ENCODE measurements at places on chromosomes 5 and 9.

DNA sequence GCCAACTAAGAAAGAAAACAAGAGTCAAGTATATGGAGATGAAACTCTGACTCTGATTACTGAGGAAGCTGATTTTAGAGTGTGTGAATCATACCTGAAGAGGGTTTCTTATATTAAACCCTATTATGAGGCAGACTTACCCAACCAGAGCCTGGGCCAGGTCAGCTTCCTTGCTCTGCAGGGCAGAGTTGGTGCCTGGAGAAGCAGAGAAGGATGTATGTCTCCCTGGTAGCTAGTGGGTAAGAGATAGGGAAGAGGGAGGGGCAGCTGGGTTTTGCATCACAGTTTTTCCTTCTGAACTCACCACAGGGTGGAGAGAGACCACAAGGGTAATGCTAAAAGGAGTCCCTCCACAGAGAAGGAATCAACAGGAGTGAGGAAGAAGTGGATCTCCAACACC is 104.1 kb downstream of the CMYA5 start:
- DNase-seq: no peak

GRCh38 chr9:35703906-35704672 is 14.4 kb upstream of the TPM2 start:
- DNase-seq: no peak

DNA sequence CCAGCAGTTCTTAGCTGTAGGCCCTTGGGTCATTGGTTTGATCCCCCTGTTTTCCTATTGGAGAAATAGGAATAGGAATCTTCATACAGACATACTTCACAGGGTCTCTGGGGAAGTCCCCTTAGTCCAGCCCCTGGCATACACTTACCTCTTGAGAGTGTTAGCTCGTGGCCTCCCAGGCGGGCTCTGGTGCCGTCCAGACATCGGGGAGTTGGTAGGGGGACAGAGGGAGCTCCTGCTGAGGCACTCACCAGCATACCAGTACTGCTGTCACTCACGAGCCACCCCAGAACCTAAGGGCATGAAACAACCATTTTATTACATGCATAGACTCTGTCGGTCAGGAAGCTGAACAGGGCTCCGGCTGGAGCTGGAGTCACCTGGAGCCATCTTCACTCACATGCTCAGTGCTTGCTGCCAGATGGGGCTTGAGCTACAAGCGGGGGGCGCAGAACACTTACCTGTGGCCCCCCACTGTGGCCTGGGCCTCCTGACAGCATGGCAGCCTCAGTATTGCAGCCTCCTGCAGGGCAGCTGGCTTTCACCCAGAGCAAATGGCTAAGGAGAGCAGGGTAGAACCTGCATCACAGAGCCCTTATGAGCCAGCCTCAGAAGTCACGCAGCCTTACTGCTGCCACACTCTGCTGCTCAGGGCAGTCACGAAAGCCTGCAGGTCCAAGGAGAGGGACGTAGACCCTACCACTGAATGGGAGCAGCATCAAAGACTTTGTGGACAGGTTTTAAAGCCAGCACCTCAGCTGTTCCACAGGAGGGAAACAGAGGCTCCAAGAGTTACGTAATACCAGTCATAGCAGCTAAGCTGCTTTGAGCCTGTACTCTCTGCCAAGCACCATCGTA is 58.3 kb upstream of the ANGPTL2 start:
- no peak for DNase-seq

- no peak for DNase-seq
Measured at GRCh38 chr5:9156282-9156681, 389.6 kb downstream of the SEMA5A start.

DNA sequence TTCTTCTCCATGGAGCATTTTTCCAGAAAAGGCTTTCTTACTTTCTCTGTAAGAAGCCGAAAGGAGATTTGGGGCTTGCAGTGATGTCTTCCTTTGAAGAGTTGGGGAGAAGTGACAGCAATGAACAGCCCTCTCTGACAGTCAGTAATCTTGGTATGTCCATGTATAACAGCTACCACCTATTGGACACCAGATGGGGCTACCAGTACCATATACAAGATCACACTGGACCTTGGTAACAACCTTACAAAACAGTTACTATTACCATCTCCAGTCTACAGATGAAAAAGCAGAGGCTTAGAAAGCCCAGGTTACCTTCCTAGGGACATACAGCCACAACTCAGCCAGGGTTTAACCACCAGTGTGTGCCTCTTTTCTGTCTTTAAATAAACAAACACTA is 272.7 kb upstream of the TRPC7 start:
- no peak for DNase-seq

DNA sequence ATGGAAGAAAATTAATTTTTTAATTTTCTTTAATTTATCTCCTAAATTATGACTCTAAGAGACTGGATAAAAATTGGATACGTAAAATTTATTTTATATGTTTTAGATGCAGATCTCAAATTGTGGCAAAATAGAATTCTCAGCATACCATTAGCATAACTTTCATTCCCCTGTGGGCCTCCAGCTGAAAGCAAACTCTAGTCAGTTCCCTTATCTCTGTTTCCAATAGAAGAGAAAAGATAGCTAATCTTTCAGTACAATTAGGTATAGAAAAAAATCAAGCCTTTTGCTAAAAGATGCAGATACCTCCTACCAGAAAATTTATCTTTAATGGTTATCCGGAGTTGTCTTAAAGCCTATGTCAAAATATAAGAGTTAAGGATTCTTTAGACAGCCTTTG is 1530.6 kb downstream of the EFNA5 start:
- DNase-seq: no peak

GRCh38 chr5:89421035-89421434 is 538.1 kb upstream of the MEF2C start:
- DNase-seq: no peak

GRCh38 chr5:111635151-111635902 is 121.7 kb downstream of the NREP start:
- DNase-seq: no peak

GRCh38 chr5:138725153-138725817 is 27.9 kb upstream of the CTNNA1 start:
- no peak for DNase-seq

DNA sequence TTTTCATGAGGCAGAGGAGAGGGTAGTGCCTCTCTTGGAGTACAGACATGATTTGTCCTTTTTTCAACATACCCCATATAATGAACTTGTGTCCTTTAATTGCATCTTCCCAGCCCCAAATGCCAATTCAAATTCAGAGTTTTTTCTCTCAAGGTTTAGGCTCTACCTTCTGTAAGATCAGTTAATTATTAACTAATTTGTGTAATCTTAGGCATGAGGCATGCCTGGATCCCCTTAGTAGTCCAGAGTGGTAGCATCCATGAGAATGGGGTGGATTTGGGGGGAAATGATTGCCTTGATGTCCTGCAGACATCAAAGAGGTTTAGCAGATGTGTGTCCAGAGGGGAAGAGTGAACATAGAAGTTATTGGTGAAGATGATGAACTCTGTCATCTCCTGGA is 533.3 kb downstream of the LRRC70 start:
- DNase-seq: no peak

DNA sequence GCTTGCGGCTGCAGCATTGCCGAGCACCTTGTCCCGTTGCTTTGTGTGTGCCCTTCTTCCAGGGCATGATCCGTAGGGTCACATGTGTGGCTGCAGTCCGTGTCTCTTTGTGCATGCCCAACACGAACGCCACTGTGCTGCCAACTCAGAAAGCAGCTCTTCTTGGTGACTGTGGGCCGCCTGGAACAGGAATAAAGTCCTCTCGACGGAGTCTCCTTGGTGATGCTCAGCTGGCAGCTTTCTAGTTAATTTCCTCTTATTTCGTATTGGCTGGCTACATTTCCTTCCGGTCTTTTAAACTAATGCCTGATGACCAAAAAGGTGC is 5.8 kb downstream of the EXOC3 start:
- no peak for DNase-seq

DNA sequence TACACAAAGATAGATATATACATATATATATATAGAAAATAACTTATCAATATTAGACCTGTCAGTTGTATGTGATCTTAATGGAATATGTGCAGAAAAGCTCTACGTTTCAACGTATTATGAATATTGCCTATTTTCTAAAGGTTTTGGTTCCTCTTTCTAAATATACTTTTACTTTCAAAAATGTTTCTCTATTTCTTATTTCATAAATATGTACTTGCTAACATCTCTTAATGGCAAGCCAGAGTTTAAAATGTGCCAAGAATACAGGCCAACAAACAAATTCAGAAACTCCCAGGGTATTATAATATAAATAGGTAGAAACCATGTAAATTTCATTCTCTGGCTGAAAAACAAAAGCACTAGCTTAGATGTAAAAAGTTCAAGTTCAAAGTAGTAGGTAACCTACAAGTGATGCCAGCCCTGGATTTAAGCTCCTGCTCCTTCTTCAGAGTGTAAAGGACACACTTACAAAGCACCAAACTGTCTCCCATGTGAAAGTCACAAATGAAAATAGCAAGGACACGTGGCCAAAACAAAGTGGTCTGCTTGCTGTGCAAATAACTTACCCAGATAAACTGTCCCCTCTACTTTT is 685.1 kb upstream of the DMAC1 start:
- no peak for DNase-seq

- DNase-seq: no peak
Measured at GRCh38 chr5:149450199-149450598, 71.1 kb upstream of the IL17B start.

- DNase-seq: no peak
Measured at GRCh38 chr5:137191179-137191578, 307.9 kb downstream of the SPOCK1 start.

GRCh38 chr9:127293328-127293727 is 28.8 kb downstream of the GARNL3 start:
- DNase-seq: no peak

All from activated CD4-positive, CD25-positive, alpha-beta regulatory T cell (primary cell).